ENCODE measurements at places on chromosomes 5 and 9.
A peak's percentile ranks its signal among the peaks of the same experiment; 100 is the strongest.

GRCh38 chr5:74183041-74183440, 457.5 kb downstream of the ENC1 start:
- DNase-seq: no peak

- peak; percentile 55 for DNase-seq
These were observed 80.1 kb downstream of the F2RL2 start for GRCh38 chr5:76542887-76543690.

DNA sequence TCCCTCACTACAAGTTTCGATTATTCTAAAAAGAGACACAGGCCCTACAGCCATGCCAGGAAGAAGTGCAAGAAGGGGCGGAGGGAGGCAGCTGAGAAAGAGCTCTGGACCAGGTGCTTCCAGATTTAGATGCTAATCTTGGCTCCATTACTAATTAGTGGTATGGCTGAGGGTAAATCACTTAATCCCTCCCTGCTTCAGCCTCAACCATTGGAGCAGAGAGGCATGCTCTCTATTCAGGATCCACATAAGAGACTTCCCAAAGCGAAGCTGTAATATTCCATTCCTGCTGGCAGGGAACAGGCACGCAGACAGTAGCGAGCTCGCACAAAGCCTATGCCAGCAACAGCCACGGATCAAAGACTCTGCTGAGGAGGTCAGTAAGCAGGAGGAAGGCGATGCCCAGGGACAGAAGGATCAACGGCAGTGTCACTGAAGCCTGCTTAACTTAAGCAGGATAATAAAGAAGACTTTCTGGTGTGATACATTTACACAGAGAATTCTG, 24.2 kb downstream of the LIFR start:
- no peak for DNase-seq

GRCh38 chr5:134547999-134548658, 22.7 kb downstream of the JADE2 start:
- DNase-seq: no peak

DNA sequence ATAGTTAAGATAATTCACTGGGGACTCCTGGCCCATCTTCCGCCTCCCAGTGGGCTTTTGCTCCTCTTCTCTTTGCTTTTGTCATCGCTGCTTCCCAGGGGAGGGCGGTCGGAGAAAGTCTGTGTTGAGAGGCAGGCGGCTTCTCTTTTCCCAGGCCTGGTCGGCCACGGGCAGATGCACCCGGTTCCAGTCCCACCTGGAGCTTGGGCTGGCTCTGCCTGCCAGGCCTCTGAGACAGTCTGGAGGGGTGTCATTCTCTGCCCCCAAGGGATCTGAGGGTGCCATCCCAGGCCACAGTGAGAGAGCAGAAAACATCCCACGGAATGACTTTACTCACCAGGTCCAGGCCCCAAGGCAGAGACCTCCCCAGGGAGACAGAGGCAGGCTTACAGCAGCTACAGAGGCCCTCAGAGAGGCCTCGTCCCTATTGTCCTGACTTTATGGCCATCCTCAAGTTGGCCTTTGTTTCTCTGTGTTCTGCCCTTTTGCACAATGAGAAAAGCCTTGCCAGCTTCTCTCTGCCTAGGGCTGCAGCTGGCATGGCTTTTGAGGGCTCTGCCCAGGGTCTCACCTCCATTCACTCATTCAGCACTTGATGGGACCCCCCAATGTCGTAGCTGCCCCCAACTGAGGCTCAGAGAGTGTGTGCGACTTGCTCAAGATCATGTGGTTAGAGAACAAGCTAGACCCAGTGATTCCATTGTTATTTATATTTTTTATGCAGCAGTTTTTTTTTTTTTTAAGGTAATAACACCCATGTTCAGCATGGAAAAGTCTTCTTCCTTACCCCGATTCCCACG, 44.2 kb upstream of the BOD1 start:
- no peak for DNase-seq
